IPS DF 6.9 (cell line): ENCODE measurements at places on chromosomes 5 and 9.

DNA sequence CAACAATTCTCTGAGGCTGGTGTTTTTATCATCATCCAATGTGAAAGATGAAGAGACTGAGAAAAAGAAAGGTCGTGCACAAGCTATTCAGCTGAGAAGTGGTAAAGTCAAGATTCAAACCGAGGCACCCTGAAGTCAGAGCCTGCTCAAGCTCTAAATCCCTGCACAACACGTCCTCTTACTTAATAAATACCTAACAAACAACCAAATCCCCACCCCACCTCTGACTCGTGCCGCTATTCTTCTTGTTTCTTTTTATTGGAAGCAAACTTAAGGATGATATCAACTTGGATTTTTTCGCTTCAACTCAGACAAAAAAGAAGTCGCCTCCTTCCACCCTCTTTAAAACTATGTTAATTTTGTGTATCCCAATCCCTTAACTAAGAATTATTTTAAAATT lies 140.2 kb downstream of the CEP120 start:
- no peak for DNase-seq

DNA sequence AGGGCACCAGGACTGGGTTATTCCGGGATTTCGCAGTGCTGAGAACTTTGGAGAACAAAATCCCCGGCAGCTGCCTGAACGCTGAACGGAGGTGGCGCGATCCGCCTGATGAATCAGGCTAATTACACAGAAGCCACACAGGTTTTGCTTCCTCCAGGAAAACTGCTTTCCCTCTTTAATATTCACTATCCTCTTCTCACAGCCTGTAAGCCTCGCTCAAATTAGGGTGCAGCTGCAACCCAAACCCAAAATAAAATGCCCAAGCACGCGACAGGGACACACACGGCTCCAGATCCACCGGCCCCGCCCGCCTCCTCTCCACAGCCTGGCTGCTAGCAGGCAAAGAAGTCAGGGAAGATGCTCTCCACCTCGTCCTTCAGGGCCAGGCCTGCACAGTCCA lies 6.0 kb downstream of the SOHLH1 start:
- no peak for DNase-seq

GRCh38 chr9:21991072-21991959 lies 2.9 kb downstream of the CDKN2A start:
- DNase-seq: no peak

- no peak for DNase-seq
Measured at GRCh38 chr5:33650911-33651310, 210.1 kb downstream of the TARS1 start.

DNA sequence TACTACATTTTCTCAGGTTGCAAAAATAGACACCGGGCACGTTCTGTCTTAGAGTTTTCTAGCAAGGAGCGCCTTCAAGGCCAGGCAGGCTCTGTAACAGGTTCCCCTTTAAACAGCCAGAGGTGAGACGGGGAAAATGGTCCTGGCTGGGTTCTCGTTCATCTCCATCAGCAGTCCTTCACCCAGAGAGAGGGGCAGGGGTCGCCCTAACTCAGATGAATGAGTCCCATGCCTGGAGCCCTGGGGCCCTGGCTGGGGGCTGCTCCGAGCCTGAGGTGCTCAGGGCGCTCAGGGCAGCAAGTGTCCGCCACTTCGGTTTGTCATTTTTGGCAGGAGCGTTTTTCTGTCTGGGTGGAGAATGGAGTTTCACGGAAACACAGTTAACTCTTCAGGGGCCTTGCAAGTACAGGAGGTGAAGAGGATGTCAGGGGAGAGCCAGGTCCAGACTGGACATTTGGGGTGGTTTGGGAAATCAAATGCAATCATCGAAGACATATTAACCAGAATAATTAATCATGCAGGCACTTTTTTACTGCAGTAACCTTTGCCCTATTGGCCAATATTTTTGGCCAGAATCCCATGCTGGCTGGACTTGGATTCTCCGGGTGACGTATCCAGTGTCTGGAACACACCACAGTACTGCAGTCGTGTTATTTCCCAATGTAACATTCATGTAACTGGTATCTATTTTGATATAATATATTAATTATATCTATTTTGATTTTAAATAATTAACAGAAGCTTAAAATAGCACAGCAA lies 2.9 kb downstream of the NTNG2 start:
- no peak for DNase-seq

- DNase-seq: no peak
Measured at GRCh38 chr5:27830546-27830945, 792.2 kb upstream of the CDH9 start.
